Type B pancreatic cell (in vitro differentiated cells): ENCODE measurements at places on chromosomes 5 and 9. TPM values are rescaled to one million over a fixed set of nuclear protein-coding genes. Genes with fewer than 3 reads are reported as not detected.

The TMC1 gene
- not detected in 2 replicates for total RNA-seq

GRCh38 chr9:36935768-36936497 lies 98.1 kb downstream of the PAX5 start:
- H3K36me3 ChIP-seq: no peaks in the 10 kb centered on the region
- peaks cover 4% of the 10 kb centered on the region for H3K4me1 ChIP-seq
- no peak overlapping the region for H3K27ac ChIP-seq
- H3K4me3 ChIP-seq: no peak overlapping the region
- peak; percentile 62 for DNase-seq
- H3K27me3 ChIP-seq: peaks cover 35% of the 10 kb centered on the region

DNA sequence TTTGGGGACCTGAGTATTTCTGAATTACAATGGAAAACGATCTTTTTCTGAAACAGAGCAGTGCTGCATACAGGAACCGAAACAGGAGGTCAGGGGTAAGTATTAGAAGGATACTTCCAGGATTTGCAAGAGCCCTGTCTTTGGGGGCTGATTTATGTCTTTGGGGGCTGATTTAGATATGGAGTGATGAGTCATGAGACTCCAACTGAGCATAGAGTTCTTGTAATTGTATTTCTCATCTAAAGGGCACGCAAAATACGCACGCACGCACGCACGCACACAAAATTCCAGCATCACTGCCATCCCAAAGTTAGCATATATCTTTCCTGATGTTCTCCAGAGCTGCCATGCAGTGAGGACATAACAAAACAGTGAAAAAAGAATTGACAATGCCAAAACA lies 414.8 kb upstream of the CCNH start:
- no peak for DNase-seq
- no peak overlapping the region for H3K4me3 ChIP-seq
- peak overlapping the region; percentile 44 for H3K27ac ChIP-seq
- peaks cover 9% of the 10 kb centered on the region for H3K4me1 ChIP-seq
- no peaks in the 10 kb centered on the region for H3K36me3 ChIP-seq

- H3K4me3 ChIP-seq: peak overlapping the region; percentile 29
- H3K4me1 ChIP-seq: peaks cover 70% of the 10 kb centered on the region
- H3K36me3 ChIP-seq: no peaks in the 10 kb centered on the region
- peaks cover 10% of the 10 kb centered on the region for H3K27me3 ChIP-seq
- H3K27ac ChIP-seq: no peak overlapping the region
These were observed 141.0 kb downstream of the PBX3 start for GRCh38 chr9:125888211-125888610.

DNA sequence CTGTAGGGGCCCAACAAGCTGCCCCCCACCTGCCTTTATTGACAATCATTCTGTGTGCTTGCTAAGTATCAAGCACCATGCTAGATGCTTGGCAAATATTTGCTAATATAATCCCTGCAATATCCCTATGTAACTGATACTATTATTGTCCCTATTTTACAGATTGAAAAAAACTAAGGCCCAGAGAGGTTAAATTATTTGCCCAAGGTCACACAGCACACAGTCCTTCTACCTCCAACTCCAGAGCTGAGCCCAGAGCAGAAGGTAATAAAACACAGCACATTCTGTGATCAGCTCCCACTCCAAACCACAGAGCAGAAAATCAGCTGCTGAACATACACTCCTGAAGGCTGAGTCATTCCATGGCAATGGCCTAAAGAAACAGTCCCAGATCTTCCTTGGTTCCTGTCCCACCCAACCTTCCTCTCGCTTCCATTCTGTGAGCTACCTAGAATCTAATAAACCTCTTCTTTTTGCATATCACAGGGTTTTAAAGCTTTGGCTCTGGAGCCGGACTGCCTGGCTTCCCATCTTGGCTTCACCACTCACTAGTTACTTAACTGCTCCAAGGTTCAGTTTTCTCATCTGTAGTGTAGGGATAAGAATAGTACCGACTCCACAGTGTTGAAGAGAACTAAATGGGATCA lies 66.7 kb upstream of the ADRA1B start:
- no peaks in the 10 kb centered on the region for H3K4me1 ChIP-seq
- H3K27me3 ChIP-seq: peaks cover 6% of the 10 kb centered on the region
- no peak overlapping the region for H3K4me3 ChIP-seq
- H3K36me3 ChIP-seq: no peaks in the 10 kb centered on the region
- DNase-seq: no peak

The BHMT gene
- 0.34 and 0.57 TPM in 2 replicates for total RNA-seq

GRCh38 chr5:167472566-167473108 lies 818.8 kb upstream of the WWC1 start:
- H3K27ac ChIP-seq: no peak overlapping the region
- no peak for DNase-seq
- no peaks in the 10 kb centered on the region for H3K27me3 ChIP-seq
- H3K4me3 ChIP-seq: no peak overlapping the region

GRCh38 chr9:8384091-8384490 lies 584.5 kb upstream of the DMAC1 start:
- DNase-seq: no peak
- no peak overlapping the region for H3K4me3 ChIP-seq
- H3K27me3 ChIP-seq: no peaks in the 10 kb centered on the region
- H3K36me3 ChIP-seq: peaks cover 22% of the 10 kb centered on the region

DNA sequence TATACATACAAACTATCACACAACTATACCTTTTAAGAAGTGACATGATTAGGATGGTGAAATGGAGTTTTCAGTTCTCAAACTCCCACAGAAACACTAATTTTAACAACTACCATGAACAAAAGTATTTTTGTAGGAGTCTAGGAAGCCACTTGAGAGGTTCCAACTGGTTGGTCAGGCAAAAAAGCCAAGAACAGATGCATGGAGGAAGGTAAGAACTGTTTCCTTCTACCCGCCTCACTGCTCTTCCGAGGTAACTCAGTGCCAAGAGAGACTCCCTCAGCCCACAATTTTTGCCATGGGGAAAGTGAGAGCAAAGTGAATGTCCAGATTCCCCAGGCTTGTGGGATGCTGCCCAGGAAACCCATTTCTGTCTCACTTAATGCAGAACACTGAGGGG lies 15.7 kb downstream of the BTNL8 start:
- H3K4me1 ChIP-seq: no peaks in the 10 kb centered on the region
- peaks cover 9% of the 10 kb centered on the region for H3K27me3 ChIP-seq
- no peak overlapping the region for H3K27ac ChIP-seq
- no peak overlapping the region for H3K4me3 ChIP-seq

The EPB41L4A gene
- 27.2 and 41.8 TPM in 2 replicates for total RNA-seq

GRCh38 chr9:33818847-33819500 lies 2.0 kb downstream of the UBE2R2 start:
- H3K27ac ChIP-seq: peak overlapping the region; percentile 95
- no peaks in the 10 kb centered on the region for H3K27me3 ChIP-seq
- H3K4me1 ChIP-seq: peaks cover 20% of the 10 kb centered on the region
- peaks cover 3% of the 10 kb centered on the region for H3K36me3 ChIP-seq
- peak overlapping the region; percentile 96 for H3K4me3 ChIP-seq
- no peak for DNase-seq

GRCh38 chr9:6096821-6097220 lies 81.4 kb upstream of the RANBP6 start:
- no peaks in the 10 kb centered on the region for H3K27me3 ChIP-seq
- H3K27ac ChIP-seq: no peak overlapping the region
- no peak for DNase-seq
- H3K36me3 ChIP-seq: no peaks in the 10 kb centered on the region
- H3K4me1 ChIP-seq: no peaks in the 10 kb centered on the region
- H3K4me3 ChIP-seq: no peak overlapping the region

DNA sequence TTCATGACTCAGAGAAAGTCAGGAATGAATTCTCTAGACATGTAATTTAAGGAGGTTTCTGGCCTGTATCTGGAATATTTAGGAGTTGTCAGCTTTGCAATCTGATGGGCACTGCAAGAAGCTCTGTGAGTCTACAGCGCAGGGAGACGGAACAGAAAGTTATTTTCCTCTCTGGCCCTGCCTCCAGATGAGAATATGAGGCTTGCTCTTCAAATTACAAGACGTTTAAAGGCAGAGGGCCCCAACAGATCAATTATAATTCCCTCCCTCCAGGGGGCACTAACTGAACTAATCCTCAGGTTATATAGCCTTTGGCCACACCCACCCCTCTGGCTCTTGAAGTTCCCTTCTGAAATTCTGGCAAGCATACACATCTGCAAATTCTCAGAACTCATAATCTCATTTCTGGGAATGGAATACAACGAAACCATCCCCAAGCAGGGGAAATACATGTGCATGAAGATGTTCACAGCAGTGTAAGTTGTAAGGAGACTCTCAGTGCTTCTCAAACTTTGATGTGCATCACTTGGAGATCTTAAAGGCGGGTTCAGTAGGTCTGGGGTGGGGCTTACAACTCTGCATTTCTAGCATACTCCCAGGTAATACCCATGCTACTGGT lies 307.6 kb downstream of the CWC27 start:
- no peak overlapping the region for H3K4me3 ChIP-seq
- H3K4me1 ChIP-seq: peaks cover 15% of the 10 kb centered on the region
- H3K27me3 ChIP-seq: no peaks in the 10 kb centered on the region
- no peaks in the 10 kb centered on the region for H3K36me3 ChIP-seq
- no peak for DNase-seq

DNA sequence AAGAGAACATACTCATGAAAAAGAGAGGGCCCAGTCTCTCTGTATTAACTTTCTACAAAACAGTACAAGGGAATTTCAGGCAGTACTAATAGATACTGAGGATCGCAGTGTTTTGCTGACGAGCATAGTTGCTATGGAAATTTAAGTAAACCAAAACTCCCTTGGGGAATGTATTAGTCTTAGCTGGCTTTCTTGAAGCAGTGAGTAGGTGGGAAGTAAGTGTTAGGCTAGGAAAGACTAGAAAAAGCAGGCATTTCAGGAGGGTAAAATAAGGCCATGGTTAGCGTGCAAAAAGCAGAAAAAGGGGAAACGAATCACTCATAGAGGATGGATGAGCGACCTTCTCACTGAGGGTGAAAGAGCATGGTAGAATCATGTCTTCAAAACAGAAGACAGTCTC lies 84.3 kb upstream of the ACTBL2 start:
- peaks cover 19% of the 10 kb centered on the region for H3K4me1 ChIP-seq
- DNase-seq: no peak
- H3K36me3 ChIP-seq: no peaks in the 10 kb centered on the region
- H3K4me3 ChIP-seq: peak overlapping the region; percentile 32
- peak overlapping the region; percentile 91 for H3K27ac ChIP-seq
- no peaks in the 10 kb centered on the region for H3K27me3 ChIP-seq

GRCh38 chr5:149133795-149134777 lies 7.2 kb upstream of the ABLIM3 start:
- H3K27me3 ChIP-seq: peaks cover 36% of the 10 kb centered on the region
- H3K4me1 ChIP-seq: no peaks in the 10 kb centered on the region
- H3K36me3 ChIP-seq: no peaks in the 10 kb centered on the region
- no peak overlapping the region for H3K4me3 ChIP-seq

The PCDHB16 gene
- total RNA-seq: 3.1 and 6.9 TPM in 2 replicates

- H3K27me3 ChIP-seq: no peaks in the 10 kb centered on the region
- DNase-seq: no peak
- no peak overlapping the region for H3K27ac ChIP-seq
- no peaks in the 10 kb centered on the region for H3K36me3 ChIP-seq
These were observed 676.5 kb downstream of the DMRTA1 start for GRCh38 chr9:23123048-23123632.

The RIGI gene
- total RNA-seq: 5.8 and 7.7 TPM in 2 replicates

DNA sequence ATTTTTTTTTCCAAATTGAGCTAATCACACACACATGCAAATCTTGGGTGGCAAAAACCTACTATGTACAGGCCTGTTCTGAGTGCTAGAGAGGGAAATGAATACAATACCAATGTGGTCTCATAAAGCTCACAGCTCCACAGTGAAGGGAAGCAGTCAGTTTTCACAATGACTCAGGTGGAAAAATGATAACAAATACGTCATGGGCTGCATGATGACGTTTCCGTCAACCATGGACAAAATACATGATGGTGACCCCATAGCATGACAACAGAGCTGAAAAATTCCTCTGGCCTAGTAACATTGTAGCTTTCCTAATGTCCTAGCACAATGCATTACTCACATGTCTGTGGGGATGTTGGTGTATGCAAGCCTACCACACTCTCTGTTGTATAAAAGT lies 252.5 kb downstream of the TRIM32 start:
- H3K4me3 ChIP-seq: no peak overlapping the region
- H3K27ac ChIP-seq: no peak overlapping the region
- H3K36me3 ChIP-seq: no peaks in the 10 kb centered on the region
- H3K27me3 ChIP-seq: peaks cover 42% of the 10 kb centered on the region
- DNase-seq: no peak

GRCh38 chr5:17135050-17135449 lies 82.4 kb upstream of the BASP1 start:
- H3K27ac ChIP-seq: no peak overlapping the region
- no peak for DNase-seq
- H3K36me3 ChIP-seq: no peaks in the 10 kb centered on the region
- H3K4me3 ChIP-seq: no peak overlapping the region
- no peaks in the 10 kb centered on the region for H3K4me1 ChIP-seq
- H3K27me3 ChIP-seq: no peaks in the 10 kb centered on the region

DNA sequence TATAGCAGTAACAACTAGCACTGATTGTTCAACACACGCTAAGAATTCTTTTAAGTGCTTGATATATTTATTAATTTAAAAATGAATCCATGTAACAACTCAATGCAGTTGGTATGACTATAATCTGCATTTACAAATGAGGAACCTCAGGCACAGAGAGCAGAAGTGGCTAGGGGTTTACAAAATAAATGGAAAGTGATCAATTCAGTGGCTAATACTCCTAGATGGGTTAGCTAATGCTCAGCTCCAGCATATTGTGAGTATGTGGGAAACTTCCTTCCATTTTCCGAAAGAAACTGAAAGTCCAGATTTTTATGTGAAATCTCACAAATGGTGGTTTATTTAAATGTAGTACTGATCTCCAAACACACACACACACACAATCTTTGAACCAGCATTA lies 128.0 kb downstream of the RFX3 start:
- peaks cover 3% of the 10 kb centered on the region for H3K27me3 ChIP-seq
- peaks cover 10% of the 10 kb centered on the region for H3K4me1 ChIP-seq
- no peak for DNase-seq
- H3K27ac ChIP-seq: no peak overlapping the region
- peaks cover 14% of the 10 kb centered on the region for H3K36me3 ChIP-seq
- no peak overlapping the region for H3K4me3 ChIP-seq

The TCF7 gene
- total RNA-seq: 6.2 and 11.7 TPM in 2 replicates

- no peaks in the 10 kb centered on the region for H3K36me3 ChIP-seq
- H3K27ac ChIP-seq: peak overlapping the region; percentile 39
- H3K27me3 ChIP-seq: peaks cover 6% of the 10 kb centered on the region
- H3K4me3 ChIP-seq: no peak overlapping the region
- no peak for DNase-seq
- peaks cover 16% of the 10 kb centered on the region for H3K4me1 ChIP-seq
These were observed 4.9 kb upstream of the NR5A1 start for GRCh38 chr9:124511891-124512805.

- no peak for DNase-seq
- H3K27me3 ChIP-seq: peaks cover 87% of the 10 kb centered on the region
- peaks cover 10% of the 10 kb centered on the region for H3K36me3 ChIP-seq
- H3K4me1 ChIP-seq: peaks cover 33% of the 10 kb centered on the region
- H3K27ac ChIP-seq: no peak overlapping the region
These were observed 4.2 kb downstream of the BARX1 start for GRCh38 chr9:93950619-93951601.

The MAMDC2 gene
- total RNA-seq: 2.2 and 4.0 TPM in 2 replicates
